ENCODE measurements at places on chromosomes 3 and 15. TPM values are rescaled to one million over a fixed set of nuclear protein-coding genes. Genes with fewer than 3 reads are reported as not detected.

DNA sequence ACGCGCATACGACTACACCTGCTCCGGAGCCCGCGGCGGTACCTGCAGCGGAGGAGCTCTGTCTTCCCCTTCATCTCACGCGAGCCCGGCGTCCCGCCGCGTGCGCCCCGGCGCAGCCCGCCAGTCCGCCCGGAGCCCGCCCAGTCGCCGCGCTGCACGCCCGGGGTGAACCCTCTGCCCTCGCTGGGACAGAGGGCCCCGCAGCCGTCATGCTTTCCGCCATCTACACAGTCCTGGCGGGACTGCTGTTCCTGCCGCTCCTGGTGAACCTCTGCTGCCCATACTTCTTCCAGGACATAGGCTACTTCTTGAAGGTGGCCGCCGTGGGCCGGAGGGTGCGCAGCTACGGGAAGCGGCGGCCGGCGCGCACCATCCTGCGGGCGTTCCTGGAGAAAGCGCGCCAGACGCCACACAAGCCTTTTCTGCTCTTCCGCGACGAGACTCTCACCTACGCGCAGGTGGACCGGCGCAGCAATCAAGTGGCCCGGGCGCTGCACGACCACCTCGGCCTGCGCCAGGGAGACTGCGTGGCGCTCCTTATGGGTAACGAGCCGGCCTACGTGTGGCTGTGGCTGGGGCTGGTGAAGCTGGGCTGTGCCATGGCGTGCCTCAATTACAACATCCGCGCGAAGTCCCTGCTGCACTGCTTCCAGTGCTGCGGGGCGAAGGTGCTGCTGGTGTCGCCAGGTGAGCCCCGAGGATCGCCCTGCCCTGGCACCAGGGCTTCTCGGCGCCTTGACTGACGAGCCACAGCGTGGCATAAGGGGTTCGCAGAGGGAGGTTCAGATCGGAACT, 420 bp downstream of the SLC27A2 start:
- DNase-seq = no peak

GRCh38 chr3:183098536-183099025, 715 bp downstream of the MCCC1 start:
- no peak for DNase-seq

The SEMA5B gene
- 1.3 TPM for total RNA-seq

- no peak for DNase-seq
These were observed 69.2 kb upstream of the CSTA start for GRCh38 chr3:122255757-122256439.

The IGSF11 gene
- total RNA-seq = not detected

The MAP1A gene
- 29.2 TPM for total RNA-seq

GRCh38 chr3:87949879-87950208, 109.0 kb downstream of the CGGBP1 start:
- DNase-seq = no peak

The AADACL2 gene
- not detected for total RNA-seq

DNA sequence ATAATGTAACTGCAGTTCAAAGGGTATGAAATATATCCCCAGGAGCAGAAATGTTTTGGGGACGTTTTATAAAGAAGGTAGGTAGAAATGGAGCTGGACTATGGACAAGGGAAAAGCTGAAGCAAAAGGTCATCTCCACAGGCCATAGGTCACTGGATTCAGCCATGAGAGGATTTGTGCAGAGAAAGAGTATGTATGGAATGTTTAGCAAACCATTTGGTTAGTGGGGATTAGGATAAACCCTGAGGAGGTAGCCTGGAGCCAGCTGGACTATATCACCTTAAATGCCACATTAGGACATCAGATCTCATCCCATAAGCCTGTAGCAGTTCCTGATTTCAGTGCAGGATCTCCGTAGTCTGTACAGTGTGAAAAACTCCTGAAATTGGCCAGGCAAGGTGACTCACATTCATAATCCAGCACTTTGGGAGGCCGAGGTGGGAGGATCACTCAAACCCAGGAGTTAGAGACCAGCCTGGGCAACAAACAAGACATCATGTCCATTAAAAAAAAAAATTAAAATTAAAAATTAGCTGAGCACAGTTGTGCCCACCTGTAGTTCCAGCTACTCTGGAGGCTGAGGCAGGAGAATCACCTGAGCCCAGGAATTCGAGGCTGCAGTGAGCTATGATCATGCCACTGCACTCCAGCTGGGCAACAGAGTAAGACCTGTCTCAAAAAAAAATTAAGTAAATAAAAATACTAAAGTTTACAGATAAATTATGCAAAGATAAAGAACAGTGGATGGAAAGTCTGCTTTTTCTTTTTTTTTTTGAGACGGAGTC, 4.7 kb downstream of the IP6K1 start:
- DNase-seq = no peak

The CCDC9B gene
- 21.6 TPM for total RNA-seq

The SLC51A gene
- not detected for total RNA-seq

DNA sequence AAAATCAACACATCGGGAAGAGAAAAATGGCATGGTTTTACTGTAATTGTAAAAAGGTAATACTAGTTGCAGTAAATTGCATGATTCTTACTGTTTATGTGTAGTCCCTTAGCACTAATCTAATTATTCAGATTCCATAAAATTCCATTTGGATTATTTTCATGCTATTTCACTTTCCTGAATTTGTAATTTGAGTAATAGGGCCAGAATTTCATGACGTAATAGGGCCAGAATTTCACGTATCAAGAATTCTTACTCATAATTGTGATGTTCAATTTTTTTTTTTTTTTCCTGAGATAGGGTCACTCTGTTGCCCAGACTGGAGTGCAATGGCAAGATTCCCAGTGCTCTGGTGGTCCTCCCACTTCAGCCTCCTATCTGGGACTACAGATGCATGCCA, 2.9 kb upstream of the U2SURP start:
- DNase-seq = no peak

The NOX5 gene
- total RNA-seq = not detected

GRCh38 chr15:100383302-100384107, 41.7 kb upstream of the ADAMTS17 start:
- no peak for DNase-seq

GRCh38 chr15:77107531-77108355, 36.8 kb upstream of the TSPAN3 start:
- DNase-seq = no peak

GRCh38 chr3:122079524-122080206, 24.5 kb downstream of the CD86 start:
- no peak for DNase-seq

GRCh38 chr3:146746190-146746589, 141.0 kb upstream of the PLSCR5 start:
- DNase-seq = no peak

The PLCD1 gene
- 21.8 TPM for total RNA-seq

DNA sequence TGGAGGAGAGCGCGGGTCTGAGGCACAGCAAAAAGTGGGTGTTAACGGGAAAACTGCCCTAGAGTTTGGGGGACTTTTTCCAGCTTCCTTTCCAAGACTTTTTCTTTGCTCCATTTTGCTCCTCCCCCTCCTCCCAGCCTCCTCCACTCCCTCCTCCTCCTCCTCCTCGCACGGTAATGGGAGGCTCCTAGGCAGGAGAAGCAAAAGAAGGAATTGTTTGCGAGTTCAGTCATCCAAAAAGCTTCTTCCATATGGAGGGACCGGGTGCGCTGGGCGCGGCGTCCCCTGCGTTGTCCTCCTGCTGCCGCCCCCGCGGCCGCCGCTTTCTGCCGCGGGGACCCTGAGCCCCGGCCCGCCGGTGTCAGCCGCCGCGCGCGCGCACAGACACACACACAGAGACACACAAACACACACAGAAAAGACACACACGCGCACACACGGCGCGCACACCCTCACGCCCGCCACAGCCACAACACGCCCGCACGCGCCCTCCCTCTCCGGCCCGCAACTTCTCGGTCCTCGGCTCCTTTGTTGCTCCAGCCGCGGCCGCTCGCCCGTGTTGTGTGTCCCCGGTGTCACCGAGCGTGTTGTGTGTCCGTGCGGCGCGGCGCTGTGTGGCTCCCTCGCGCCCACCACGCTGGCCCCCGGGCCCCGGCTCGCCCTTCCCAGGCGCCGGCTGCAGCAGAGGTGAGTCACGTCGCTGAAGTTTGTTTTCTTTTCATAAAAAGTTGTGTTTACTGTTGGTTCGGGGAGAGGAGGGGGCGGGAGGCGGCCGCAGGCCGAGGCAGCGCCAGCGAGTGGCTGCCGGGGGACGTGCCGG, at the start of gene BOC:
BOC (plus strand) TSS at position 228 of the 820 bp plus-strand sequence. CDS start 38,246 bp downstream, outside the sequence.
- DNase-seq = no peak

- DNase-seq = no peak
These were observed 457.1 kb downstream of the SQOR start for GRCh38 chr15:46091860-46092450.

DNA sequence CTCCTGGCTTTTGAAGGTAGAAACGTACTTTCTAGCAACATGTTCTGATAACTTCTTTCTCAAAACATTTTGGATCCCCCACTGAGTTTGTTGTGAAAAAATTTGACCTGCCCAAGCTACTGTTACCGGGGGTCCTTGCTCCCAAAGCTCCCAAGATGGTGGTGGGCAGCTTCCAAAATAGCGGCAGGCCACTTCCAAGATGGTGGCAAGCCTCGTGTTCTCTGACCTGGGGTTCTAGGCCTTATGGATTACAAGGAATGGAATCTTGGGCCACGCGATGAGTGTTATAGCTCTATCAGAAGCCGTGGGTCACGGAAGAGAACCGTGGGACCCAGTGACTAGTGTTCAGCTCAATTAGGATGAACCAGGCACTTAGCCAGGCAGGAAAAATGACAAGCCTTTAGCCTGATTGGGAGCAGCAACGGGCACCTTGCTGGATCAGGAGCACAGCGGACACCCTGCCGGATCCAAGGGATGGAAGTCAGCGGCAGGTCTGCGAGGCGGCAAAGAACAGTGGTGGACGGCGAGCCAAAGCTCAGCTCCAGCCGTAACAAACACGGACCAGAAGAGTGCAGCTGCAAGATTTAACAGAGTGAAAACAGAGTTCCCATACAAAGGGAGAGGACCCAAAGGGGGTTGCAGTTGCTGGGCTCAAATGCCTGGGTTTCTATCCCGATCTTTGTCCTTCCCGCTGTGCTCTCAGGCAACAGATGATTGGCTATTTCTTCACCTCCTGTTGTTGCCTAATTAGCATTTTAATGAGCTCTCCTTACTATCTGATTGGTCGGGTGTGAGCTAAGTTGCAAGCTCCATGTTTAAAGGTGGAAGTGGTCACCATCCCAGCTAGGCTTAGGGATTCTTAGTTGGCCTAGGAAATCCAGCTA, 133.3 kb downstream of the WDR72 start:
- no peak for DNase-seq

- DNase-seq = no peak
These were observed 87.2 kb upstream of the NMNAT3 start for GRCh38 chr3:139764936-139765335.

GRCh38 chr3:132180337-132180791, 136.8 kb upstream of the ACP3 start:
- no peak for DNase-seq

The MEF2A gene
- 97.8 TPM for total RNA-seq

The LSM3 gene
- total RNA-seq = 9.9 TPM

The ACKR4 gene
- 0.64 TPM for total RNA-seq

The CPNE9 gene
- not detected for total RNA-seq

GRCh38 chr15:61605343-61605742, 376.2 kb upstream of the RORA start:
- no peak for DNase-seq

DNA sequence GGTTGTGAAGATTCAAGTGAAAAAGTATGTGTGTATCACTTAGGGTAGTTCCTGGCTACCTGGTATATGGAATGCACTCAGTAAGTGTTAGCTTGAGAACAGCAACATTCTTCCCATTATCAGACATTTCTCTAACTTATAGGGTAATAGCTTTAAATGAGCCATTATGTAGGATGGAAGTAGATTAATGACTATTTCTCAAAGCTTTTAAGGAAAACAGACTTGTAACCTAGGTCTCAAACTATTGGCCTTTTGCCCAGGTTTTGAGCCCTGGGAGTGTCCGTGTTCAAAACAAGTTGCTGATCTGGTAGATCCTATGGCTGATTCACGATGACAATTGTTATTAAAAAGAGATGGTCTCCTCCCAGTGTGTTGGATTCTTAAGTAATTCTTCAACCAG, 129.1 kb upstream of the UMPS start:
- DNase-seq = no peak
